ENCODE measurements at places on chromosomes 4 and X.

GRCh38 chr4:46508216-46508615 is 118.3 kb upstream of the GABRA2 start:
- no peak for DNase-seq

GRCh38 chr4:7327341-7327885 is 107.3 kb downstream of the PSAPL1 start:
- no peak for DNase-seq

GRCh38 chr4:73423184-73423583 is 12.8 kb upstream of the AFP start:
- DNase-seq, result no peak

DNA sequence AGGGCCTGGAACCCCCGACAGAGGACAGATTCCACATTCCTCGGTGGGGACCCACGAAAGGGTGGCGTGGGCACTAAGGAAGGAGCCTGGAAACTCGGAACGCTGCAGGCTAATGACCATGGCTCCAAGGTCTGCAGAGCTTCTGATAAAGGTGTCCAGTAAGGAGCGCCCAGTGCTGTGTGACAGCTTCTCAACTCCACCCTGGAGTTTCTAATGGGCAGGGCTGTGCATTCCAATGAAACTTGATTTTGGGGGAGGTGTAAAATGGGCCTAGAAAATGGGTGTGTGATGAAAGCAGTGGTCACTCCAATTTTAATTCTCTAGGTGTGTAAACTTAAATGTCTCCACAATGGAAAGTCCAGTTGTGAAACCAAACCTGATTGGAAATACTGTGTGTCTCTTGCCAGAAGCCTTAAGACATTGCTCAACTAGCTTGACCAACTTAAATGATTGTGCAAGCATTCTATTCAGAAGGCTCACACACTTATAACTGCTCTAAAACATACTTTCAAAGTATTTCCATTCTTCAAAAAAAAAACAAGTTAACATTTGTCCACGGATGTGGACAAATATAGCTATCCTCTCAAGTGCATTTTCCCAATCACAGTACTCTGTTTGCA is 52.1 kb downstream of the XAGE2 start:
- no peak for DNase-seq

GRCh38 chr4:6715704-6716017 is 313 bp upstream of the BLOC1S4 start:
- DNase-seq, result no peak

- no peak for DNase-seq
These were observed 631.9 kb downstream of the ADGRL3 start for GRCh38 chr4:61831987-61832386.

GRCh38 chr4:130233377-130234047 is 1137.6 kb downstream of the C4orf33 start:
- no peak for DNase-seq

- DNase-seq, result no peak
These were observed 4.5 kb downstream of the C1GALT1C1 start for GRCh38 chrX:120625371-120625770.

GRCh38 chr4:7156328-7156727 is 36.0 kb upstream of the SORCS2 start:
- DNase-seq, result no peak

DNA sequence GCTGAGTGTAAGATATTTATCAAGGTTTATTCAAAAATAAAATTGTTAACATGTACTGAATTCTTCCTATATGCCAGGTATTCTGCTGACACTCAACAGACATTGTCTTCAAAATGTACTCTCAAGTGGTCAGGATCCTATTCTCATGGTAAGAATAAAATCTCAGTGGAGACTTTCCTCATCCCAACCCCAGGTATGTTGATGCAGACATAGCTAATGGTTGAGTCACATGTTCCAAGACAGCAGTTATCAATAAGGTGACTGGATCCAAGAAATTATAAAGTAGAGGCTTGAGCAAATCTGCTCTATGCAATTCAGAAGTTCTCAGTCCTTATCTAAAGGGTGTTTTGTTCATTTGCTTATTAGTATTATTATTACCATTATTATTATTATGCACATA is 115.2 kb upstream of the GABRA2 start:
- no peak for DNase-seq

DNA sequence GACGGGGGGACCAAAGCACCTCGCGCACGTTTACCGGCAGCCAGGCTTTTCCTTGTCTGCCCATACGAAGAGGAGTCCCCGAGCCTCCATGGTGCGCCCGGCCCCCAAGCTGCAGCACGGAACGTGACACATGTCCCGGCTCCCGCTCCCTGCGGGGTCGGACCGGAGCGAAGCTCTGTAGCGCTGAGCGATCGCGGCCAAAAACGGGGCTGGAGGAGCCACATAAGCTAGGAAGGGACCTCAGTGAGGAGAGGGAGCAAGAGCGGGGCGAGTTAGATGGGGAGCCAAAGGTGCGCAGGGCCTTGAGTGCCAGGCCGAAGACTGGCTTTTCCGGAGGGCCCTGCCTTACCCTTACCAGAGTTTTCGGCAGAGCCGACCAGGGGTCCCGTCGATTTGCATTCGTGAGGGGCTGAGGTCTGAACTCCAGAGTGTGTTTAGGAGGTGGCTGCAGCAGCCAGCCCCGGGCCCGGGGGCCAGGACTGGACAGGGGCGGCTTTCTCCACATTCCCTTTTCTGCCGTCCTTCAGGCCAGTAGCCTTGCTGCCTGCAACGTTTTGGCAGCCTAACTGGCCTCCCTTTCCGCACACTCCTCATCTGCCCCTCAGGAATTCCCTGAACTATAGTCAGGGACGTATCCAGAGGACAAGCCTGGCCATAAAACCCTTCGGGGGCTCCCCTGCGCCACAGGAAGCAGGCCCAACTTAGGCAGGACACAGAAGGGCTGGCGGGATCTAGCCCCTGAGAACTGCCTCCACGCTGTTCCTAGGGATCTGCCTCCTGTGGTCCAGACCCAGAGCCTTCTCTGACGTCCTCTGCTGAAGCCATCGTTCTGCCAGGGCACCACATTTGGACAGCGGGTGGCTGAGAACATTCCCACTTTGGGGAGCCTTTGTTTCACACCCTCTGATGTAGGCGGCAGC is 689 bp downstream of the SSR4 start:
- peak; percentile 10 for DNase-seq

GRCh38 chr4:3302173-3302785 is 9.5 kb downstream of the RGS12 start:
- peak; percentile 36 for DNase-seq

- no peak for DNase-seq
These were observed 284.9 kb downstream of the ADGRL3 start for GRCh38 chr4:61485056-61485455.

DNA sequence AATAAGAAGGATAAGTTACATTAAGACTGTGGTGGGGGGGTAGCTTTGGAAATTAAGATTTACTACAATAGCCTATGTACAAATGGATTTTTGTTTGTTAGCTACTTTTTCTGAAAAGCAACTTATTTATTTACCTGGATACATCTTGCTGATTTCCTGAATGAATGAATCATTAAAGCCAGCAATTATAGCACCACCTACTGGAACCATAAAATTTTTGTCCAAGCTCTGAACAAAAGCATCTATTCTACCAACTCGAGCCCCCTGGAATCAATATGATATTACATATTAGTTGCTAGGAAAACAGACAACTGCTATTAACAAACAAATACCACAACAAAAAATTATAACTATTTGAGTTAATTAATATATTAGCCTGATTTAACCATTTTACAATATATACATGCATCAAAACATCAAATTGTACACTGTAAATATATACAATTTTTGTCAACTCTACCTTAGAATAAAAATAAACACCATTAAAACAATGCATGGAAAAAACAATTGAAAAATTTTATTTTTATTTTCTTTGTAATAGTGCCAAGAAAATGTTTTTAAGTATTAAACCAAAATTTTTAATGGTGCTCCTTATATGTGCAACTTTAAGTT is 15.3 kb downstream of the SEPSECS start:
- no peak for DNase-seq

- no peak for DNase-seq
These were observed 156.3 kb downstream of the CBR4 start for GRCh38 chr4:168853770-168854169.

DNA sequence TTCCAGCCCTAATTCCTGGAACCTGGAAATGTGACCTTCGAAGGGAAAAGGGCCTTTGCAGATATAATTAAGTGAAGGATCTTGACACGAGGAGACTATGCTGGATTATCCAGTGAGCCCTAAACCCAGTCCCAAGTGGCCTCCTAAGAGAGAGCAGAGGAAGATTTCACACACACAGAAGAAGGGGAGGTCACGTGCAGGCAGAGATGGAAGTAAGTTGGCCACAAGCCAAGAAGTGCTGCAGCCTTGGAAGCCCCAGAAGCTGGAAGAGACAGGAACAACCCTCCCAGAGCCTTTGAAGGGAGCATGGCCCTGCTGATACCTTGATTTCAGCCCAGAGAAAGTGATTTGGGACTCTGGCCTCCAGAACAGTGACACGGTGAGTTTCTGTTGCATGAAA is 51.9 kb downstream of the EVC2 start:
- DNase-seq, result no peak

- no peak for DNase-seq
These were observed 54.3 kb downstream of the LRBA start for GRCh38 chr4:150960818-150961217.

DNA sequence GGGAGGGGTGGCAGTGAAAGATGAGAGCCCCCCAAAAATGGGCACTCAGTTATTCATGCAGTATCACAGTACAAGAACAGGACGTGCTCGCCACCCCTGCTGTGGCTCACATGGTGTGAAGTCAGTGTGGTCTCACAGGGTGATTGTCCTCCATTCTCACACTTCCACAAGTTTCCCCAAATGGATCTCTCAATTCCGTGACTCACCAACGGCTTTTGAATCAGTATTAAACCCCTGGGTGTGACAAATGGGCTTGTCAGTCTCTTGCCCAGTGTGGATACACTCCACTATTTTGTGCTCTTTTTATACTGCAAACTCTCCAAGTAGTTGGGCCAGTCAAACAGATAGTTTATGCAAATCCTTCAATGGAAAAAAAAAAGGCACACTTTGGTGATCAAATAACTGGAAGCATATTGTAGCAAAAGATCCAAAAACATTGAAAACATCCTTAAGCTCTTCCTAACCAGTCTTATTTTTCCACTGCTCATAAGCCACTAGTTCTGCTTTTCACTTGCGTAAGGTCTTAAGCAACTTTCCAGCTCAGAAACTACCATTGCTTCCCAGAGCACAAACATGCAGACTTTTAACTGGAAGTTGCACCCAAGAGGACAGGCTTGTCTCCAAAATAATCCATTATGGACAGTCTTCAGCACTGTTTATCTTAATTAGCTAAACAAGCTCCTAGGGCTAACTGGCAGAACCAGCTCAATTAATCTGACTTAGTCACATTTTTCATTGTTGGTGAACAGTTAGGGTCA is 365.7 kb downstream of the PPP3CA start:
- no peak for DNase-seq

- DNase-seq, result peak; percentile 54
These were observed 11.4 kb downstream of the KLF3 start for GRCh38 chr4:38675146-38676121.

DNA sequence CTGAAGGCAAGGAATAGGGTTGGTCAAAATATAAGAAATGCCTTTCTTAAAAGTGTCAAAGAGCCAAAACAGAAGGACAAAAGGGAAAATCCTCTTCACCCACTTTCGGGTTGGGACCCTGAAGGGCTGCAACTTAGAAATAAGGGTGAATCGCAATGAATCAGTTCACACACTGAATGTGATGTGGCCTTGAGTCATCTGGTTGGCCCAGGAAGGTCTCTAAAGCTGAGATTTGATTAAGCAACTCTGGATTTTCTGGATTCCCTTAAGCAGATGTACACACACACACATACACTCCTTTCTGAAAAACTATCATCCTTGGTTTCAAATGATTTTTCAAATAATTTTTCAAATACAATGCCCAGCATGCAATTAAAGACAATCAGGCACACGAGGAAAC is 13.1 kb downstream of the TAB3 start:
- no peak for DNase-seq

DNA sequence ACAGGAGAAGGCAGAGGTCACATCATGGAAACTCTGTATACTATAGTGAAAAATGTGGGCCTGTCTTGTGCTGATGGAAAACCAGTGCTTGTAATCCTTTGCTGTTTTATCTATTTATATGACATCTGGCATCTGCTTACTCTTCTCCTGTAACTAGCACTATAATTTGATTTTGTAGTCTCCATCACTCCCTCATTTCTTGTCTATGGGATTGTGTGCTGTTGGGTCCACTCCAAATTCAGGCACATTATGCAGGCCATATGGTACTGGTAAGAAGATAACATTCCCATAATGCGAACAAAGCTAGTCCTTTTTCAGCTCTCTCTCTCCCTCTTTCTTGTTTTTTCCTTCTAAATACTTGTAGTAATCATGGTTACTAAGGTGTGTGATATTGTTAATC is 581.2 kb upstream of the IGFBP7 start:
- no peak for DNase-seq

GRCh38 chrX:46796574-46797191 is 37.8 kb upstream of the SLC9A7 start:
- peak; percentile 29 for DNase-seq

DNA sequence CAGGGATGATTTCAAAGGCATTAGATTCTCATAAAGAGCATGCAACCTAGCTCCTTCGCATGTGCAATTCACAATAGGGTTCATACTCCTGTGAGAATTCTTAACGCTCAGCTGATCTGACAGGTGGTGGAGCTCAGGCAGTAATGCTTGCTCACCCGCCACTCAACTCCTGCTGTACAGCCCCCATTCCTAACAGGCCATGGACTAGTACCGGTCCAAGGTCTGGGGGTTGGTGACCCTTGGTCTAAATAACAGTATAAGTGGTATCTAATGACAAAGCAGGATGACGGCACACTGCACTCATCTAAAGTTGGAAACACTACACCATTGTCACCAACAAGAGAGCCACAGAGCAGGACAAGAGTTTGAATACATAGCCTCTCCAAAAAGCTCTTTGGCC is 28.5 kb downstream of the ADGRA3 start:
- DNase-seq, result no peak

- DNase-seq, result no peak
These were observed 595.6 kb downstream of the RPA4 start for GRCh38 chrX:97479106-97479890.

- DNase-seq, result no peak
These were observed 15.4 kb downstream of the AMTN start for GRCh38 chr4:70533791-70534190.

GRCh38 chr4:100450449-100450848 is 67.4 kb downstream of the EMCN start:
- no peak for DNase-seq

DNA sequence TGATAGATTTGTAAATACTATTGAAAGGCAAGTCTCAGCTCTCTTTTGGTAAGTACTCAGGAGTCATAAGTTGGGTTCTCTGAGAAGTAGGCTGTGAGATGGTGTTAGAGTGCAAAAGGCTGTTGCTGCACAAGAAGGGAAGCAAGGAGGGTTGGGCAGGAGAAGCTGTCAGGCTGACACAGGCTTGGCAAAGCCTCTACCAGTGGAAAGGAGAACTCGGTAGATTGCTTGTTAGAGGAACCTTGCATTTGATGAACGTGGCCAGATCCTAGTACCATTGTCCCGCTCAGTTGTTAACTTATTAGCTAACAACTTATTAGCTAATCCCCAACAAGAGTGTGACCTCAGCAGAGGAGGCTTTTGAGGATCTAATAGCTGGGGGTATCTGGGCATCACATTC is 449.3 kb upstream of the BOD1L1 start:
- no peak for DNase-seq

- no peak for DNase-seq
These were observed 146.2 kb upstream of the BCOR start for GRCh38 chrX:40243755-40244515.
